ENCODE measurements at places on chromosomes 6 and 20. TPM values are rescaled to one million over a fixed set of nuclear protein-coding genes. Genes with fewer than 3 reads are reported as not detected.

DNA sequence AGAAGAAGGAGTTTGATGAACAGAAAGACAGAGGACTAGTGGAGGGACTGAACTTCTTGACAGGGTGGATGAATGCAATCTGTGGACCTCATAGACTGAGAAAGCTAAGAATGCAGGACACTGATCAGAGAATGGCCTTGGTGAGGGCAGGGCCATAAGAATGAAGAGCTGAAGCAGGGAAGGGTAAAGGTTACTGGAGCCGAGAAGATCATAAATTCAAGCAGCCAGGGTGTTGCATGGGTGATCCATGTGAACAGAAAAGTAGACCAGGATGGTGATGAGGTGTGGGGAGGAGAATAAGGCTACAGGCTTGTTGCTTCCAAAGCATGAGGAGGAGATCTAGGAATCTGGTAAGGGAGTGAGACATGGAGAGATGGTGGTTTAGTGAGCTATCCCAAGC is 295.9 kb downstream of the ADGB start:
- no peak for DNase-seq

- no peak for DNase-seq
These were observed 33.8 kb upstream of the AKAP12 start for GRCh38 chr6:151205721-151206600.

STMND1 gene
- not detected for total RNA-seq

ENPP5 gene
- total RNA-seq: 0.49 TPM

FOXF2 gene
- 26.0 TPM for total RNA-seq

DNA sequence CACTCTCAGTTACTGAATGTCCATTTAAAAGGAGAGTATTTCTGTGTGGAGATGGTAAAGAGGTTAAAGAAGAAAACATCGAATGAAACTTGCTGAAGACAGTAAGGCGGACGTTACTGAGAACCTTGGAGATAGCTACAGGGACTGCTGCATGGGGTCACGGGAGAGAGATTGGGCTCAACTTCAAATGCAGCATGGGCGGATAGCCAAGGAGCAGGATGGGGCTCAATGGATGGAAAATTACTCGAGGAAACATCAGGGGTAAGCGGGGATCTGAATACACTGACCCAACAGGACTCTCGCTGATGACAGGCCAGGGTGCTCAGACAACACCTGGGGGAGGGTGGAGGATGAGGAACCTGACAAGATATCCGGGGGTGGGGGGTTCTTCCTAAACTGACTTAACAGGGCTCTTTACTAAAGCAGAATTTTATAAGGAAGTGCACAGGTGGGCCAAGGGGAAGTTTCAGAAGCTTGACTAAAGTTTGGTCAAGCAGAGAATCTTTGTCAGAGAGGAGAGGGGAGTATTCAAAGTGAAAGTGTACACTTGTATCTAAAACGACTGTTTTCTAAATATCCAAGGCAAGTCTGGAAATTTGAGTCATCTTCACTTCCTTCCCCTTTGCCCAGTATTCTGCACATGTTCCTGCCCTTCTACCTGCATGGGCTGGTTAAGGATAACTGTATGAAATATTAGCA is 22.8 kb downstream of the ECT2L start:
- no peak for DNase-seq

NTSR1 gene
- total RNA-seq: 5.4 TPM

KCNS1 gene
- not detected for total RNA-seq

- DNase-seq: no peak
These were observed at the start of gene PTK7 for GRCh38 chr6:43075670-43076463. Gene PTK7, plus strand, starts transcription at chr6:43076314. Its CDS starts 175 bp downstream, at chr6:43076489.

PRKN gene
- 14.6 TPM for total RNA-seq

GHRH gene
- not detected for total RNA-seq

FAM209B gene
- not detected for total RNA-seq

XKR7 gene
- total RNA-seq: not detected

- DNase-seq: no peak
These were observed 108.8 kb upstream of the JARID2 start for GRCh38 chr6:15137086-15137485.

DNA sequence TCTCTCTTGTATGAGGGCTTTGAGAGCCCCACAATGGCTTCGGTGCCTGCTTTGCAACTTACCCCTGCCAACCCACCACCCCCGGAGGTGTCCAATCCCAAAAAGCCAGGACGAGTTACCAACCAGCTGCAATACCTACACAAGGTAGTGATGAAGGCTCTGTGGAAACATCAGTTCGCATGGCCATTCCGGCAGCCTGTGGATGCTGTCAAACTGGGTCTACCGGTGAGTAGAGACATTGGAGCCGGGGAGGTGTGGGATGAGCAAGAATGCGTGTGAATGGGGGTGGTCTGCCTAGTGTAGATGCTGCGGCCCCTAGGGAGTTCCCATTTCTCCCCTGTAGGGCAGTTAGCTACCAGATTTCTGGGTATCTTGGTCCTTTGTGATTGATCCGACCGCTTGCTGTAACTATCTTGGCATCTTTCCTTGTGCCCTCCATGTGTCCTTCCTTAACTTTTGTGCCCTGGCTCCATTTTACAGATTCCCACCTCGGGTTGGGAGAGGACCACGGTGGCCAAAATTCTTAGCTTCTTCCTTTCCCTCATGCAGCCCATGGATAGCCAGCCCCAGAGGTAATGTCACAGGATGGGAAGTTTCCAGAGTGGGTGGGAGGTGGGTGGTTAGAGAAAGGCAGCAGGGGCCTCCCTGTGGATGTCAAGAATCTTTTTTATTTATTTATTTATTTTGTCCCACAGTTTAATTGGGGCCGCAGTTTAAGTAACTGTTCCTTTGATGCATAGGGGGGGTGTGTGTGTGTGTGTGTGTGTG is 6.3 kb downstream of the BRD2 start:
- DNase-seq: no peak

DNA sequence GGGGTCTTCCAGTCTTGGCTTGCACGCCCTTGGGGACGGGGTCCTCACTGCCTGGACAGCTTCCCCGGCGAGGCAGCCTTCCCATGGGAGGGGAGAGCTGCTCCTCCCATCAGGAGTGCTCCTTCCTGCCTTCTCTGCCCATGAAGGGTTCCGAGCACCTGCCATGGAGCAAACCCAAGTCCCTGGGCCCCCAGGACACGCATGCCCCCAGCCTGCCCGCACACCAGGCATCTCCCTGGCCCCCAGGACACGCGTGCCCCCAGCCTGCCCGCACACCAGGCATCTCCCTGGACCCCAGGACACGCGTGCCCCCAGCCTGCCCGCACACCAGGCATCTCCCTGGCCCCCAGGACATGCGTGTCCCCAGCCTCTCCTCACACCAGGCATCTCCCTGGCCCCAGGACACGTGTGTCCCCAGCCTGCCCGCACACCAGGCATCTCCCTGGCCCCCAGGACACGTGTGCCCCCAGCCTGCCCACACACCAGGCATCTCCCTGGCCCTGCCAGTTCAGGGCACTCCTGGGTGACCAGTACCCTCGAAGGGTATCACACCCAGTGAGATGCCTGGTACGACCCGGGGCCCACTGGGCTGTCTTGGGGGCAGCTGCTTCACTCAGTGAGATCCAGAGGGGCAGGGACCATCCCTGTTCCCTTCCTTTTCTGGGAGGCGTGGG is 21.7 kb downstream of the COL20A1 start:
- DNase-seq: no peak

GRCh38 chr6:47581591-47581990 is 104.0 kb downstream of the CD2AP start:
- no peak for DNase-seq

DNA sequence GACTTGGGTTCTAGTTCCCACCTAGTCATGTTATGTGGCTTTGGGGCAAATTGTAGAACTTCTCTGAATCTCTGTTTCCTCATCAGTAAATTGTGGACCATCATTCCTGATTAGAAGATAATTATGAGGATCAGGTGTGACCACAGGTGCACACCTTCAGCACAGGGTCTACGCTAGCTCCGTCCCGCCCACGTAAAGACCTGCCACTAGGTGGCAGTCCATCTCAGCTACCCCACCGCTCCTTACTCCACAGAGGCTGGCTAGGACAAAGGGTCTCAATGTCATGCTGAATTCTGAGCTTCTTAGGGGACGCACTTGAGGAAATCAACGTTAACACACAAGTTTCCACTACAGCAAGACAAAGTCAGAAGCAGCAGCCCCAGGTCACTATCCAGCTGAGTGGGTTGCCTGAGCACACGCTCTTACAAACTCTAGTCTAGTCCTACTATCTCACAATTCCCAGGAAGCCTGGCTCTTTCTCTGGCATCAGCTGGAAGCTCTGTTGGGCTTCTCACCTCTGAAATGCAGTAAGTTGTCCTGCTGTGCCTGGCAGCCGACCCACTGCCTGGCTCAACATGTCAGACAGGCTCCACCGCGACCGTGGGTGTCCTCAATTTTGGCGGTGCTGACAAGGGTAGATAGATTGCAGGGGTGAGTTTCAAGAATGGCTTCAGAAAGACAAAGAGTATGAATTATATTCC is 2.0 kb upstream of the PLCG1 start:
- no peak for DNase-seq

GRCh38 chr20:62795023-62795761 is 1.1 kb upstream of the MRGBP start:
- no peak for DNase-seq

DNA sequence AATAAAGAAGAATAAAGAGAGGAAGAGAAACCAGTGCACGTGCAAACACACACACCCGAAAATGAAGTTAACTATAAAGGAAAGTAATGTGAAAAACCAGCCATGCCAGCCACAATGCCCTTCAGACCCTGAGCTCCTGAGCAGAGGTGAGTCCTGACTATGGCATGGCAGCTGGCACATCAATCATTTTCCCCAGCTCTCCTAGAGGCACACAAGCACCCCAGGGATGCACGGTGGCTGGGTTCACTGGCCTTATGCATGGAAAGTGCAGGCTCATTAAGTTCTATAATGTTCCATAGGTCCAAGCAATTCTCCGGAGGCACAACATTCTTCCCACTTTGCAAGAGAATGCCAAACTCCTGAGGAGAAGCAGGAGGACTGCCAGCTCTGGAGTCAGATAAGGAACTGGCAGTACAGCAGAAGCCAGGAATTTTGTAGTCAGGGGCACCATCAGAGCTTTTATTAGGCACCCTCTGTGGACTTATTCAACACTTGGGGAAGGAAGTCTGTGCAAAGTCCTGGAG is 175.0 kb upstream of the PRDM1 start:
- DNase-seq: no peak

DNA sequence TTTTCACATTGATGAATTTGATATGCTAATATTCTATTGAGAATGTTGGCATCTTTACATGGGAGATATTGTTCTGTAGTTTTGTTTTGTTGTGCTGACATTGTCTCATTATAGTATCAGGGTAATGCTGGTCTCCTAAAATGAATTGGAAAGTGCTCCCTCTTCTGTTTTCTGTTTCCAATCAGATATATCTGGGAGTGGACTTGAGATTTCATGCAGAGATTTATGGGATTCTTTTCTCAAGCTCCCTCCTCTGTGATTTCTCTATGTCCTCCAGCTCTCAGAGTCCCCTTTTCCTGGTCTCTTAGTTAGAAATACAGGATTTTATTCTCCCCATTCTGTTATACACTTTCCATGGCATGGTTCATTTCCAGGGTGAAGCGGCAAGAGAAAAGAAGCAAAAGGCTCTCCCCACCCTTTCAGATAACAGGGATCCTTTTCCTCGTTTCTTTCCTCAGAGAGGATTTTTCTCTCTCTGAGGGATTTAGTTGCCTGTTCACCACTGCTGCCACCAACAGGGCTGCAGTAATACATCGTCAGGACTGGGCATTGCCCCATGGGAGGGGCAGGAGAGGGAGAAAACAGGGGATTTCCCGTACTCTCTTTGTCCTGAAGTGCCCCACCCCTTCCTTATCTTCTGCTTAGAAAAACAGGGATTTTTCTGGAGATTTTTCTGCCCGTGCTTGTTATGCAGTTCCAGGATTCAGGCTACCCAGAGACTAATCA is 59.3 kb upstream of the STMND1 start:
- no peak for DNase-seq

DNA sequence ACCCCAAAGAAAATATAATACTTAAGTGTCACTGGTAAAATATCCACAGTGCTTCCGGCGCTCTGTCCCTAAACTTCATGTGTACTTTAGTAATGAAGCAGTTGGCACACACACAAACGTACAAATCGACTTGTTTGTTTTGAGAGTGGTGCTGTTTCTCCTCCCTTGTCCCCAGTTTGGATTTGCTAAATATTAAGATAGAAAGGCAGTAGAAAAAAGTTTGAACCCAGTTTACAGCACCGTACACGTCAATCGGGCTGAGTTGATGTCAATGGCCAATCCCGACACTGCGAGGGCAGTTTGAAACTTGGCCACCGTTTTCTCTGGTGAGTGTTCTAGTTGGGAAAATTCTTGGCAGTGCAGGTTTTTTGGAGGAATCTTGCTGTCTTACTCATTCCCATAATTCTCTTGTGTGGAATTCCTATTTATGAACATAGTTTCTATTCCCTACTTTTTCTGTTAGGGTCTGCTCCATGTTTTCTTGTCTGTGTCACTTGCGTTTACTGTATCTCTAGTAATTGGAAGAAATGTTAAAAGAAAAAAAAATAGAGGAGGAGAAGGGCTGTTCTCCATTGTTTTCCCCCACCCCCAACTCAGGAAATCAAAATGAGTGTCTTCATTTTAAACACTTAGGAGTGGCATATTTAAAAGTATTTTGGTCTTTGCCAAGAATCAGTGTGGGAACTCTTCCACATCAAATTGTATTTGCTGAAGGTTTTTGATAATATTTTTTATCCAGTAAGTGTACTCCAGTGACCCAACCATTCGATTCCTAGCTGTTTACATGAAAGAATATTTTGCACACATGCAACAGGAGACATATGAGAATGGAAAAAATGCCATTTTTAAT is 72.3 kb downstream of the OR2B2 start:
- no peak for DNase-seq

DNA sequence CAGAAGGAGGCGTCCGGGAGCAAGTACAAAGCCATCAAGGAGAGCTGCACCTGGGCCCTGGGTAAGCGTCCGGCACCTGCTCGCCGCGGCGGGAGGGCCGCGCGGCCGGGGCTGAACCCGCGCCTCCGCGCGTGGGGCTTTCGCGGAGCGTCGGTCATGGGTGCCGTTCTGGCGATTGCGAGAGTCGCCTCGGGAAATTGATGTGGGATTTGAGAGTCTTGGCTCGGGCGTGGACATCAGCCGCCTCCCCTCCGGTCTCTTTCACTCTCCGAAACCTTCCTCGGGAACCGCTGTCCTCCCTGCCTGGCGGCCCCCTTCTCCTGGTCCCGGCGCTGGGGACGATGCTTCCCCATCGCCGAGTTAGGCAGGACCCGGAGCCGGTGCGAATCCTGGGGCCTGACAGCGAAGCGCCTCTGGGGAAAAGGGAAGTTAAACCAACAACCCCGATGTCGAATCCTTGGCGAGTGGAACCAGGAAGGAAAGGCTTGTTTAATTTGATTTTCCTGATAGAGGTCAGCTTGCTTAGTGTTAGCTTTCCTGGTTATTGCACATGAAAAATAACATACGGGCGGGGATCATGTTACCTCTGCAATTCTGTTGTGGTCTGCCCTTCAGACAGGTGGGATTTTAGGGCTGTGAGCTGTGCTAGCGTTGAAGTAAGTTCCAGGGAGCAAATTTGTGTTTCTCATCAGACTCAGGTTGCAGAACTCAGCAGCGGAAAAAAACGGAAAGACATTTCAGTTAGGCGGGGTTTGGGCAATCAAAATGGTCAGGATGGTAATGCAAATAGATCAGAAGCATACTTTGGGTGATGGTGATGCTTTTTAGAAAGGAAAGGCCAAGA is 594 bp downstream of the ARFGEF3 start:
- no peak for DNase-seq

Measured in sigmoid colon (tissue), 7 donors.